ENCODE measurements at places on chromosomes 5 and 9.
A peak's percentile ranks its signal among the peaks of the same experiment; 100 is the strongest.

GRCh38 chr5:101473483-101473882 is 570.4 kb upstream of the ST8SIA4 start:
- no peak for DNase-seq

GRCh38 chr9:78967596-78968217 is 604.1 kb upstream of the TLE4 start:
- no peak for DNase-seq

DNA sequence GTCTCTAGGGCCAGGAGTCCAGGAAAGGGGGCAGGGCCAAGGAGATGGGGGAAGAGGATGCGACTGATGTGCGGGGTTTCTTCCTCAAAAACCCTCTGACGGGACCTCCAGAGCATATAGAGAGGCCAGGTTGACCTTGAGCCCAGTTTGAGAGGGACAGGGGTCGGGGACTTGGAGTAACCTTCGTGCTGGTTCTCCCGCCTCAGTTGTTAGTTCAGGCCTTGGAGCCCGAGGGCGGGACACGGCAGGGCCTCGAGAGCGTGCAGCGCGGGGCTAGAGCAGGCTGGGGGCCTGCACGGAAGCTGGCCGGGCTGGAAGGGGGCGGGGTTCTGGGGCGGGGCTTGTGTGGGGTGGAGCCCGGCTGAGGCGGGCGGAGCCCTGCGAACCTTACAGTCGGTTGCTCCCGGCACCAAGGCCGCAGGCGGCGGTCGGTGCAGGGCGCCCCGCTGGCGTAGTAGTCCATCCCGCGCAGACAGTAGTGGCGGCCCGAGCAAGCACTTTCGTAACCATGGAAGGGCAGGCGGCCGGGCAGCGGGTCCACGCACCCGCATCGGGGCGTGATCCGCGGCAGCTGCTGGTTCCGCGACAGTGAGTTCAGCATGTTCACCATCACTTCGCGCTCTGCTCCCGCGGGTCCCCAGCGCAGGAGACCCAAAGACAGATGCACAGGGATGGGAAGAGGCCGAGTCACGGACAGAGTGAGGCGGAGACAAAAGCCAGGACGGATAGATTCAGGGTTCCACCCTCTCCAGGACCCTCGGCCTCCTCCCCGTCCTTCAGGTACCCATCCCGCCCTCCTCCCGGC is 4.0 kb upstream of the MYORG start:
- DNase-seq = peak; percentile 79

DNA sequence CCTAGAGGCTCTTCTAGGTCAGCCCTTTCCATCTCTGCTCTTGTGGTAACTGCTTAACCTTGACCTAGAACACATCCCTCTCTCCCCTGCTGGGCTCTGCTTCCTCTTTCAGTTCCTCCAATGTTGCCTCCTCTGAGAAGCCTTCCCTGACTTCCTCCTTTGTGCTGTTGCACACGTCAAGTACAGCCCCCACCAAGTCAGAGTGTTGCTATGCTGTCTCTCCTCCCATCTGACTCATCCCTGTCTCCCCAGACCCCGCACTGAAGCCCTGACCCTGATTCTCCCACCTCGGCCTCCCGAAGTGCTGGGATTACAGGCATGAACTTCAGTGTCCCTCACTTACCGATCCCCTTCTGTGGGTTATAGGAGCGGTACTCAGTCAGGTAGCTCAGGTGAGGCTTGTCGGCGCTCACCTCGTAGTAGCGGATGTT is 10.4 kb upstream of the TRIM14 start:
- no peak for DNase-seq

- peak; percentile 8 for DNase-seq
Observed at GRCh38 chr9:125701351-125701750, 5.7 kb downstream of the MAPKAP1 start.

Data from stimulated activated naive CD8-positive, alpha-beta T cell treated with anti-CD3 and anti-CD28 coated beads, Interleukin-15, Interleukin-2, amounts not matched to agents 100 U/mL and 50 U/mL, for 24 hours (primary cell).